ENCODE measurements at places on chromosomes 11 and 22.

DNA sequence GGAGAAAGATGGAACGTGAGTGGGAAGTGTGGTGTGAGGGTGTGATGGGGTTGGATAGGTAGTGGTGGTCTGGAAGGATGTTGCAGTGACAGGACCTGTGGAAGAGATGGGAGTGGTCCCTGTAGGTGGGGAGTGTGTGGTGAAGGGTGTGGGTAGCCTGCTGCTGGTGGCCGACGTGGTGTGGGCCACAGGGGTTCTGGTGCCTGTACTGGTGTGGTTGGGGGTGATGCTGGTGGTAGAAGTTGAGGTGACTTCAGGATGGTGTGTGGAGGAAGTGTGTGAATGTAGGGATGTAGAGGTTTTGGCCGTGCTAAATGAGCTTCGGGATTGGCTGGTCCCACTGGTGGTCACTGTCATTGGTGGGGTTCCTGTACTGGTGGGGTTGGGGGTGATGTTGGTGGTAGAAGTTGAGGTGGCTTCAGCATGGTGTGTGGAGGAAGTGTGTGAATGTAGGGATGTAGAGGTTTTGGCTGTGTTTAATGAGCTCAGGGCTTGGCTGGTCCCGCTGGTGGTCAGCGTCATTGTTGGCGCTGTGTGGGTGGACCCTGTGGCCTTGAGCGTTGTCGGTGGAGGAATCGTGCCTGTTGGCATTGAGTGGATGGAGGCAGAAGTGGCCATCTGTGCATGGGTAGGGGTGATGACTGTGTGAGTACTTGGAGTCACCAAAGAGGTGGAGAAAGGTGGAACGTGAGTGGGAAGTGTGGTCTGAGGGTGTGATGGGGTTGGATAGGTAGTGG lies 19.1 kb downstream of the MUC6 start:
- no peak for DNase-seq

DNA sequence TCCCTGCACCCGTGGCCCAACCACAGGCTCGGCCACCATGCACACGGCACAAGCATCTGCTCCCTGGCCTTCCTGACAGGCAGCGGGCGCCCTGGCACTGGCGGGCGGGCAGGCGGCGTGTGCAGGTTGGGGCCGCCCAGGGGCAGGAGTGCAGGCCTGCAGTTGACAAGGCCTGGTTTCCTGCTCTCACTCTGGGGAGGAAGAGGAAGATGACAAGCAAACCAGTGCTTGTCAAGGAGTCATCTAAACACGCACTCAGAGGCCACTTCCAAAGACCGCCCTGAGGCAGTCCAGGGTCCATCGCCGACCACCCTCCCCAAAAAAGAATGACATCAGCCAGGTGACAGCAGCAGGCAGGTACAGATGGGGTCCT lies 65.3 kb upstream of the LINC01488 start:
- no peak for DNase-seq

GRCh38 chr11:1384199-1384970 lies 5.3 kb upstream of the BRSK2 start:
- DNase-seq = no peak

DNA sequence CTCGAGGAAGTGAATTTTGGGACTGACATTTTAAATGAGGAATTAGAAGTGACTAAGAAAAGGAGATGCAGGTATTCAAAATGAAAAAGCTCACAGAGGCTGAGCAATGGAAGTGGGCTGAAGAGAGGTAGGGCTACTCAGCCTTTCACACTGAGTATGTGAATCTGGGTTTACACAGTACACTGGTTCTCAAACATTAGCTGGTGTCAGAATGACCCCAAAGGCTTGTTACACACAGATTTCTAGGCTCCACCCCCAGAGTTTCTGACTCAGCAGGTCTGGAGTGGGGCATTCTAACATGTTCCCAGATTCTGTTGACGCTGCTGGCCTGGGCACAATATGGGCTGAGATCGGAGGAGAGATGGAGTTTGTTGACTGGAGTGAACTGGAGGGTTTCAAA lies 32.8 kb downstream of the CADM1 start:
- DNase-seq = no peak

DNA sequence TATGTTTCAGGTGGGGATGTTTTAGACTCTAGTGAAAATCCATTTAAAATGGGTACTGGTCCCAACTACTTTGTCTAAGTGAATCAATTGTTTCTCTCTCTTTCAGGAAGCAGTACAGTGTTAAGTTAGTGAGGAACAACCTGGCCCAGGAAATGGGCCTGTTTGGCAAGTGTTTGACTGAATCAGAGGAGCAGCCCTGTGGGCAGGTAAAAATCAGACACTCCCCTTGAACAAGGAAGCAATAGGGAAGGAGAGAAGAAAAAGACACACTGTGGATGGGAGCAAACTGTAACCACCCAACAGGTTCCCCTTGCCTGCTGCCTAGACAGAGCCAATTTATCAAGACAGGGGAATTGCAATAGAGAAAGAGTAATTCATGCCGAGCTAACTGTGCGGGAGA lies 245.7 kb downstream of the C11orf87 start:
- DNase-seq = no peak
